ENCODE measurements at places on chromosomes 7 and 10.
A peak's percentile ranks its signal among the peaks of the same experiment; 100 is the strongest.

DNA sequence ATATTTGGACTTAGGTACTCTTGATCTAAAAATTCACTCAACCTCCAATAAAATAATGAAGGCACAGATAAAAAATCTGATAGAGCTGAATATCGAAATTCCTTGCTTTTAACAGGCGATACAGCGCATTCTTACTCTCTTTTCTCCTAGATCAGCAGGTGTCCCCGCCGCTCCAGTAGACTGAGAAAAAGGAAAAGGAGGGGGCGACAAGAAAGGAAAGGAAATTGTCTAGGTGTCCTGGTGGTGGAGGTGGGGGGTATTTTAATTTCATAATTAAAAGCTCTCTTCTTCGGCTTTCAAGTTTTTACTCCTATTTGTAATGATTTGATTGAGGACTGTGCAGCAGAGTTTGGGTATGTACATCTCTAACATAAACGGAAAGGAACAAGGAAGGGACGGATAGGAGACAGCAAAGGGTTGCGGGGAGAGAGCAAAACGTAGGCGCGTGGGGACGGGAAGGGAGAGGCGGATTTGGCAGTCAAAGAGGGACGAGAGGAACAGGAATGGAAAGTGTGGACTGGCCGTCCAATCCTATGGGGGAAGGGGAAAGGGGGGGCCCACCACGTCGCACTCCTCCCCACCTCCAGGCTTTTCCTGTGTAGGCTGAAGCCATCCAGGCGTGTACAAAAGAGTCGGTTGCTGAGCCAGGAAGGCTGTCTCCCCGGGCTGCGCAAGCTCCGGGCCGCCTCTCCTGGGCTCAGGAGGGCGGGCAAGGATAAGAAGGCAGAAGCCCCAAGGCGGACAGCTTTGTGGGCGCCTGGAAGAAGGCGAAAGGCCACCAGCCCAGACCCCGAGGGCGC is 875 bp upstream of the HECTD2 start:
- DNase-seq: peak; percentile 89

DNA sequence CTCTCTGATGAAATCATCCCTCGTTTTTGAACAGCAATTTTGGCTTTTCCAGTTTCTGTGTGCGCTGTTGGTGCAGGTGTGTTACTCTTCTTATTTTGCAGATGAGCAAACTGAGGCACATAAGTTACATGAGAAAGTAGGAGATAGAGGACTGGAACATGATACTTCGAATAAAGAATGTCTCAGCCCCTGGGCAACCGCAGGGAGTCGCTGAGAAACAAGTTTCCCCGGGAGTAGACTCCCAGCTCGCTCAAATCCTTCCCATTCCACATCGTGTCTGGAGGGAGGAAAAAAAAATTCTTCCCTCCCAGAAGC is 18.0 kb downstream of the MXI1 start:
- no peak for DNase-seq

DNA sequence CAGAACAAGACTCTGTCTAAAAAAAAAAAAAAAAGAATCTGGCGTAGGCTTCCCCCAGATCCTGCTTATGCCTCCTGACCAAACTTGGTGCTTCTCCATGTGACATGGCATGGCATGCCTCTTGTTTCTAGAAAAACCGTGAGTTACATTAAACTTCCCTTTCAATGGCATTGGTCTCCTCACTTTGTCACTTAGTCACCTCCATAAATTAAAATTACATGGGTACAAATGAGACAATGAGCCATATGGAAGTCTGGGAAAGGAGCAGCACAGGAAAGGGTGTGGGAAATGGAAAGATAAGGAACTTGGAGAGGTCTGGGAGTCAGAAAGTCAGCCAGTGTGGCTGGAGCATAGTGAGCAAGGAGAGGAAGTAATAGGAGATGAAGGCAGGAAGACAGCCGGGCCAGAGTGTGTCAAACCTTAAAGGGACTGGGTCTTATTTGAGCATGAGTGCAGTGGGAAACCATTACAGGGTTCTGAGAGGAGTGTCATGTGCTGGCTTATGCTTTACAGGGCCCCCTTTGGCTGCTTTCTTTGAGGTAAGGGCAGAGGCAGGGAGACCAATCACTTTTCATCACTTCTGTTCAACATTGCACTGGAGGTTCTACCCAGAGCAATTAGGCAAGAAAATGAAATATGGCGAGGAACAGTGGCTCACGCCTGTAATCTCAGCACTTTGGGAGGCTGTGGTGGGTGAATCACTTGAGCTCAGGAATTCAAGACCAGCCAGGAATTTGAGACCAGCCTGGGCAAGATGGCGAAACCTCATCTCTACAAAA is 21.3 kb upstream of the ZMIZ2 start:
- peak; percentile 66 for DNase-seq

DNA sequence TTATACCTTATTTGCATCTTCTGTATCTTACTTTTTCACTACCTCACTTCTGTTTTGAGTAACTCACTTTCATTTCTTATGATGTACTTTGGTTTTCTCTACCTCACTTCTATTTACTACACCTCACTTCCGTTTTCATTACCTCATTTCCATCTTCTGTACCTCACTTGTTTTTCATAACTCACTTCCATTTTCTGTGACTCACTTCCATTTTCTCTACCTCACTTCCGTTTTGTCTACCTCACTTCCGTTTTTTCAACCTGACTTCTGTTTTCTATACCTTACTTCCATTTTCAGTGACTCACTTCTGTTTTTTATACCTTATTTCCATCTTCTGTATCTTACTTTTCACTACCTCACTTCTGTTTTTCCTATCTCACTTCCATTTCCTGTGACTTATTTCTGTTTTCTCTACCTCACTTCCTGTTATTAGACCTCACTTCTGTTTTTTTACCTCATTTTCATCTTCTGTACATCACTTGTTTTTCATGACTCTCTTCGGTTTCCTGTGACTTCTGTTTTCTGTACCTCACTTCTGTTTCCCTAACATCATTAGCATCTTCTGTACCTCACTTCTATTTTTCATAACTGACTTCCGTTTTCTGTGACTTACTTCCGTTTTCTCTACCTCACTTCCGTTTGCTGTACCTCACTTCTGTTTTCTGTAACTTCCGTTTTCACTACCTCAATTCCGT is 493.1 kb upstream of the AKR1E2 start:
- no peak for DNase-seq

GRCh38 chr7:259751-260405 is 30.1 kb upstream of the FOXL3 start:
- no peak for DNase-seq

DNA sequence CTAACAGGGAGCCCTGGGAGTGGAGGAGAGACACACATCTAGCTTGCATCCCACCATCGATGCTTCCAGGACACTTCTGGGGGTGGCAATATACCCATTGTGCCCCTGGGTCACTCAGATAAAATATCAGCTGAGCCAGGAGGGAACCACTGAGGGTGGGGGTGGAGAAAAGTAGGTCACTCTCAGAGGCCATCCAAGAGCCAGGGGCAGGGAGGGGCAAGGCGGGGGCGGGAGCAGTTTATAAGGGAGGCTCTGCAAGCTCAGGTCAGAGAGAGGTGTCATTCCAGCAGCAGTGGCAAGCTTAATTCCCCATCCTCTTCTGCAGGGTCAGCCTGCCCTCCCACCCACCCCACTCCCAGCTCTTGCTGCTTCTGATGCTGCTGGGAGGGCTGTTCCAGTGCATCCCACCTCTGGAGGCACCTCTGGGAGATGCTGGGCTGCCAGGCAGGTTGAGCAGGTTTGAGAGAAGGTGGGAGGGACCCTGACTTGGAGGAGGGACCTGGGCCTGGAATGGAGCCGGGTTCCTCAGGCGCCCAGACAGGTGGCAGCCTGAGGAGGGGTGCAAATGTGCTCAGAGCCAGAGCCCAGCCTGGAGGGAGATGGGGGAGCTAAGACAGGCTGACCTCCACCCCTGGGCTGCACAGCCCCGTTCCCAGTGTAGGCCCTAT is 20.1 kb upstream of the TLX1 start:
- DNase-seq: no peak

GRCh38 chr10:79027147-79028055 is 41.4 kb upstream of the ZMIZ1 start:
- DNase-seq: no peak

DNA sequence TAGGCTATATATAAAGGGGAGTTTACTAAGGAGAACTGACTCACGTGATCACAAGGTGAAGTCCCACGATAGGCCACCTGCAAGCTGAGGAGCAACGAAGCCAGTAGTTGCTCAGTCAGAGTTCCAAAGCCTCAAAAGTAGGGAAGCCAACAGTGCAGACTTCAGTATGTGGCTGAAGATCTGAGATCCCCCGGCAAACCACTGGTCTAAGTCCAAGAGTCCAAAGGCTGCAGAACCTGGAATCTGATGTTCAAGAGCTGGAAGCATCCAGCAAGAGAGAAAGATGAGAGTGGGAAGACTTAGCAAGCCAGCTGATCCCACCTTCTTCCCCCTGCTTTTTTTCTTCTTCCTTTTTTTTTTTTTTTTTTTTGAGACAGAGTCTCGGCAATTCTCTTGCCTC is 27.0 kb upstream of the GSDME start:
- DNase-seq: no peak

- DNase-seq: no peak
These were observed 2.9 kb upstream of the NKX6-2 start for GRCh38 chr10:132788831-132789219.

DNA sequence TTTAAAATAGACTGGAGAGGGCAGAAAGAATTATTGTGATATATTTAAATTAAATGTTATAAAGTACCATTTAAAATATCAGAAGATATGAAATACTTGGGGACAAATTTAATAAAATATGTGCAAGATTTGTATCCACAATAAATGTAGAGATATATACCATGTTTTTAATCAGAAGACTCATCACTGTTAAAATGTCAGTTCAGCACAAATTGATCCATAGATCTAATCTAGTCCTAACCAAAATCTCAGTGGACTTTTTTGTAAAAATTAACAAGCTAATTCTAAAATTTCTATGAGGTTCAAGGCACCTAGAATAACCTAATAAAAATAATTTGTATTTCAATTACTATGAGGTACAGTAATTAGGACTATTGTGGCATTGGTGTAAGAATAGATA is 96.4 kb downstream of the CTNNA3 start:
- DNase-seq: no peak

- no peak for DNase-seq
These were observed 52.2 kb downstream of the COL17A1 start for GRCh38 chr10:104033401-104033930.

GRCh38 chr7:117273814-117274225 is 49.0 kb downstream of the WNT2 start:
- no peak for DNase-seq
